ENCODE measurements at places on chromosomes 5 and 9.

GRCh38 chr5:88707216-88707965 is 175.6 kb downstream of the MEF2C start:
- no peak for DNase-seq

DNA sequence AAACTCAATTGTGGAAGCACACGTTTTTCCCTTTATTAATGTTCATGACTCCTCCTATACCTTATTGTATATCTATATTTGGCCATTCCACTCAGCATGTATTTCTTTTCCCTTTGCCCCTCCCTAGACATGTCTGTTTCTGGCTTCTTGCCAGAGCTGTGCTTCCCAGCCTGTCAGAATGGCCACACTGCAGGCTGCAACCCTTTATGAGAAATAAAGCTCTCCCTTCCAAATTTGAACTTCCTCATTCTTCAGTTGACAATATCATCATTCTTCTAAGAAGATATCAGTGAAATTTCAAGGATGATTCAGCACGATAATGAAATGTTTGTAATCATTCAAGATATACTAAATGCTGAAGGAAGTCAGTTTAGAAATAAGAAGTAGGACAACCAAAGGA is 107.6 kb upstream of the PRSS3 start:
- peak; percentile 8 for DNase-seq

GRCh38 chr9:120571443-120572257 is 8.3 kb downstream of the CDK5RAP2 start:
- no peak for DNase-seq

DNA sequence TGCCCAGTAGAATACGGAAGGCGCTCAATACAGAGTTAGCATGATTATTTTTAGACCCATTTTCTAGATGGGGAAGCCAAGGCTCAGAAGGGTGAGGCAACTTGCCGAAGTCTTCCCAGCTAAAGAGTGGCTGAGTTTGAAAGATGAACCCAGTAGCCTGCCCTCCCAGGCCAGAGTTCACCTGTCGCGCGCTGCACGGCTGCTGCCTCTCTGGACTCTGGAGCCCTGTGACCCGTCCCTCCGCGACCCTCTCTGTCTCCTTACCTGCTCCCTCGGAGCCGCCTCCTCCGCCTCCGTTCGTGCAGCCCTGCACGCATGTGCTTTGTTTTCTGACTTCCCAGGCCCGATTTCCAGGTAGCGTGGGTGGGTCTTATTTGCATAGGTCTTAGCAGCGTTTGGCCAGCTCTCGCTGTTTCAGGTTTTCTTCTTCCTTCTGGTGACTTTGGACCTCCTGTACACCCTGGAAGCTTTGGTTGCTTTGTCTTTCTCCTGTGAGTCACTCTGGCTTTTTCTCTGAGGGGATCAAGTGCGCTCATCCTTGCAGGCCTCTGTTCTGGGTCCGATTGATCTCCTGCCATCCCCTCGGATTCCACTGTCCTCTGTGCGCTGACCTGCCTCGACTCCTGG is at the start of gene RNF183:
TSS of gene RNF183 (minus strand) at position 585 of the 627 bp plus-strand sequence. CDS start 5,192 bp downstream, outside the sequence.
- no peak for DNase-seq

DNA sequence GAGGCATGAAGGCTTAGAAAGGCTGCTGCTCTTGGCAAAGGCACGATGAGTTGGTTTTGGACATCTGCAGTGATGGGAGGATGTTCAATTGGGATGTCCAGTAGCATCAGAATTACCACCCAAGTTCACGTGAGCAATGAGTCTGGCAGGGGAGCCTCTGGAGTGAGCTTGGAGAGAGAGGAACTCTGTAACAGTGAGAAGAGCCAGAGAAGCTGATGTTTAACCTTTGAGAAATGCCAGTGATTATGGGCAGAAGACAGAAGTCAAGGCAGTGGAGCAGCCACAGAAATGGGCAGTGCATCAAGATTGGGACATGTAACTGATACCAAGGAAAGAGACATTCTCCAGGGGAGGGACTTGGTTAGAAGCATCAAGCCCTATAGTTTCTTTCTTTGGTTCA is 39.8 kb downstream of the SEC61B start:
- DNase-seq: no peak

DNA sequence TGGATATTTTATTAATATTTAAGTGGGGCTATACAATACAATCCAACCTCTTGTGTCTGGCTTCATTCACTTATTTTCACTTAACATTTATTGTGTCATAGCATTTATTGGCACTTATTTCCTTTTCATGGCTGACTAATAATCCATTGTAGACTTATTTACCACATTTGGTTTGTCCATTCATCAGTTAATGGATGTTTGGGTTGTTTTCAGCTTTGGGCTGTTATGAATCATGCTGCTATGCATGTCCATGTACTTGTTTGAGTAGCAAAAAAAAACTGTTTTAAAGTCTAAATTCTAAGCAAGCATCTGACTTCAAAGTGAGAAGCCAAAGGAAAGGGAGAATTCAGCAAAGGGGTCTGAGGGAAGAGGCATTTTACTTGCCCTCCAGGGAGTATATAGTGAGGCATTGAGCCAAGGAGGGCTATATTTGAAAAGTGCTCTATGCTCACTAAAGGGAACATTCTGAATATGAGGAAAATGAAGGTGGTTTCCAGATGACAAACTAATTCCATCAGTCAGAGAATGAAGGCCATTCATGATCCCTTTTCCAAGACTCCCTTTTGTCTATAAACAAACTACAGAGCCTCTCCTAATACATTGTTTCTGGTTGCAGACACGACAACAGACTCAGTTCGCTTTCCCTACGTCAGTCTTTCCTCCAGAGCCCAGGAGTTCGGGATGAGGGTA is 532.8 kb upstream of the KLF4 start:
- DNase-seq: no peak

DNA sequence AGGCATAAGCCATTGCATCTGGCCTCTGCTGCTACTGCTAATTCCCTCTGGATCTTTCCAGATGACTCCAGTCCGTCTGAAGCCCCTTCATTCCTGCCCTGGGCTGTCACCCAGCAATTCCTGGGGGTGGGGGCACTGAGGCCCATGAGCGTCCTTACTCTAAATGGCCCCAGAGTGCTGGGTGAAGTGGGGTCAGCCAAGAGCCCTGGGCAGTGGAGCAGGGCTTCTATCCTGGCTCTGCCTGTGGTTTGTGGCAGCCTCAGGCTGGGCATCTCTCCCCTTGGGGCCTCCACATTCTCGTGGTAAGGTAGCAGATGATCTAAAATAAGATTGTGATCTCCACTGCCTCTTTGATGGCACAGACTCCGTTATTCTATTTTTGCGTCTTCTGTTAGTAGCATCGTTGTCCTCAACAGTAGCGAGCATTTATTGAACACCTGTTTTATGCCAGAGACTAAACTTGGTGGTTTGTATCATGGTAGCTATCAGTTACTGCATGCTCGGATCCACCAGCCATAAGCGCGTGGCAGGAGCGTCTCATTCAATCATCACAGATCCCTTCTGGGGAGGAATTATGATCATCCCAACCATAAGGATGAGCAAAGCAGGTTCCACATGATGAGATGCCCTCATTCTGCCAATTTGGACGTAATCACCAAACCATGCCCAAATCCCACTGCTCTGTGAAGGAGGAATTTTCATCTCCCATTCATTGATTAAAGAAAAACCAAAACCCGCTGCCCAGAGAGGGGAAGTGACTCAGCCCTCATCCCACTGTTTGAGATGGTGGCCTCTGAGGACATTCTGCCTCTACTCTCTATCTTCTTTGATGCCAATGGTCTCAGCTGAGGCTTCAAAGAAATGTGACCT is 21.9 kb upstream of the DUSP1 start:
- DNase-seq: no peak

GRCh38 chr5:171450423-171451331 is 31.2 kb downstream of the FGF18 start:
- DNase-seq: no peak

DNA sequence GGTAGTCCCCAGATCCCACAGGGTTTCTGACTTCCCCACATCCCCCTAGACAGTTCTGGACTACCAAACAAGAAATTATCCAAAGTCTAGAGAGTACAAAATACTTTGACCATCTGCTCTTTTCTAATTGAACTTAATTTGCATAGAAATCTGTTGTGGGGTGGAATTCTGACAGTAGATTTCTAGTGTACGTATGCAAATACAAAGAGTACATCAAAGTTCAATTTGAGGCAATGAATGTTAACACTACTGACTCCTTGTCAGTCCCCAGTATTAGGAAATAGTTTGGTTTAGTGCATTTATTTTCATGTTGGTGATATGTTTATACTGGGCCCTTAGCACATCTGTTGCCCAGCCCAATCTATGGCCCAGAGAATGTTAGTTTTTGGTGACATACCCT is 292.6 kb downstream of the CETN3 start:
- DNase-seq: no peak

- peak; percentile 88 for DNase-seq
Observed at GRCh38 chr5:138753794-138754698, 821 bp downstream of the CTNNA1 start.

DNA sequence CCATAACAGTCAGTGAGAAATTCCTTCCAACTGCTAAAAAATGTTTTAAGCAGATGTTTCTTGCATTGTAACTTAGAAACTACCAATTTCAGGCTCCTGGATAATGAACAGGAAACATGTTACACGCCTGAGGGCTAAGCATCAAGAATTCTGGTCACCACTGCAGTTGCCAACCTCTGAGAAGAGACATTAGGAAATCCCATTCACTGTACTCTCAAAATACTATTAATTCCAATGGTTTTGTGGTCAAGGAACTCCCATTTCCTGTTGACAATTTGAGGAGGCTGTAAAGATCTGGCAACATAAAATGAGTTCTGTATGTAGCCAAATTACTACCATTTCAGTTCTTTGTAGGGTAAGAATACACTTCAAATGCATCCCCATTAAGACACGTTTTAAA is 456.0 kb upstream of the MEF2C start:
- DNase-seq: no peak

DNA sequence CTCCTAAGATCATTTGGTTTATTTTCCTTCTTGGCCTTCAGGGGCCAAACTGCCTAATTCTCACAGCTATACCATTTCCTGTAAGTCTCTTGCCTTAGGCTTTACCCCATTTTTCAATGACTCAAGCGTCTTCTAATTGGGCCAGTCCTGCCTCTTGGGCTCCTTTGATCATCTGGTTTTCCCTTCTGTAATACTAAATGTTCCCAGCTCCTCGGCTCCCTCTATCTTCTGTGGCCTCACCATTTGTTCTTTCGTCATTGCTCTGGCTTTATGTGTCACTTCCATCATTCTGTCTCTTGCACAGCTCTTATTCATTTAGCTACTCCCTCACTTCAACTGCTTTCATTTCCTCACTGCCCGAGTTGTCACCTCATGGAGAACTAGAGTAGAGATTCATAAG is 14.5 kb upstream of the SPINK7 start:
- no peak for DNase-seq

GRCh38 chr5:9118852-9119251 is 427.0 kb downstream of the SEMA5A start:
- no peak for DNase-seq

DNA sequence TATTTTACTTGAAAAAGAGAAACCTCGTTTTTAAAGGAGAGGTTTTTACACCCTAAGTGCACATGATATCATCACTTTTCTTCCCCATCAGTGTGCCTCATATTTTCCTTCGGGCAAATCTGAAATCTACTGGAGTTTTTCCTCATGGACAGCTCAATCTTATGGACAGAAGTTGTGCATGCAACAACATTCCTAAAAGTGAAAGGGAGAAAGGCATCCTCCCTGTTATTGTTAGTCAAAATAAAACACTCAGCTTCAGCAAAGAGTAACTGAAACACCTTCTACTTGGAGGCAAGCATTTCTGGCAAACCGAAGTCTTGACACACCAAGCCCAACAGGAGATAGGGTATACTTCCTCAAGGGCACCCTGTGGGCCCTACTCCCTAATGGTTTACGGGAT is 217.9 kb downstream of the BNC2 start:
- DNase-seq: no peak

DNA sequence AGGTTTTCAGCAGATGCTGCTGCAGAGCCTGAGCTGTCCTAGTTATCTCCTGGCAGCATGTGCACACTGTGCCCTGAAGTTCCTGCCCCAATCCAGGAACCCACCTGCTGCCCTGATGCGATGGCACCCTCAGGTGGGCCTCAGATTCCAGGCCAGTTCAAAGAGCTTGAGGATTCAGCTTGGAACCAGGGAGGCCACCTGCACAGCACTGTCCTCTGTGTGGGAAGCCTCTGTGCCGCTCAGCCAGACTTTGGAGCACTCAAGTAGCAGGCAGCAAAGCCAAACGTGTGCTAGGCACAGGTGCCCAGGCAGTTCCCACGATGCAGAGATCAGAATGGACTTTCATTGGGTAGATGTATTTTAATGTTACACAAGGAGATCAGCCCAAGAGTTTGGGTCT is 132.8 kb upstream of the RAPGEF1 start:
- DNase-seq: no peak

DNA sequence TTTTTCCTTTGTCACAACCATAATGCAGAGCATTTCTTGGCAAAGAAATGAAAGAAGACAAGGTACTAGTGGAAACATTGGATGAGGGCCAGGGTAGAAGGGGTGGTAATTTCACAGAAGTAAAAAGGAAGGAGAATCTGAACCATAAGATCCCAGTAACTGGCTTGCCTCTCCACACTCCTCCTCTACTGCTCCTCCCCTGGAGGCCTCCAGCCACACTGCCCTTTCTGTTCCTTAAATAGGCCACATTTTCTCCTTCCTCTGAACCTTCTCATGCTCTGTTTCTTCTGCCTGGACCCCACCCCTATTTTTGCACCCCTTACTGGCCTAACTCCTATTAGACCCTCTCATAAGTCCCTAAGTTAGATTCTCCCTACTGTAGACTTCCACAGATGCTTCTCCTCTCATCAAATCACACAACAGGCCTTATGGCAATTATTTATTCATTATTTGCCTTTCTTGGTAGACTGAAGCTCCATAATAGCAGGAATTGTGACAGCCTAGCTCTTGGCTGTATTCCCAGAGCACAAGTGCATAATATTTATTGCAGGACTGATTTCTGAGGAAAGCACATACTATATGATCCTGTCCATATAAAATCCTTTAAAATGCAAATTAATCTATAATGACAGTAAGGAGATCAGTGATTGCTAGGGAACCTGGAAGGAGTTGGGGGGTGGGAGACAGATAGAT is 31.3 kb upstream of the GRIA1 start:
- DNase-seq: no peak

DNA sequence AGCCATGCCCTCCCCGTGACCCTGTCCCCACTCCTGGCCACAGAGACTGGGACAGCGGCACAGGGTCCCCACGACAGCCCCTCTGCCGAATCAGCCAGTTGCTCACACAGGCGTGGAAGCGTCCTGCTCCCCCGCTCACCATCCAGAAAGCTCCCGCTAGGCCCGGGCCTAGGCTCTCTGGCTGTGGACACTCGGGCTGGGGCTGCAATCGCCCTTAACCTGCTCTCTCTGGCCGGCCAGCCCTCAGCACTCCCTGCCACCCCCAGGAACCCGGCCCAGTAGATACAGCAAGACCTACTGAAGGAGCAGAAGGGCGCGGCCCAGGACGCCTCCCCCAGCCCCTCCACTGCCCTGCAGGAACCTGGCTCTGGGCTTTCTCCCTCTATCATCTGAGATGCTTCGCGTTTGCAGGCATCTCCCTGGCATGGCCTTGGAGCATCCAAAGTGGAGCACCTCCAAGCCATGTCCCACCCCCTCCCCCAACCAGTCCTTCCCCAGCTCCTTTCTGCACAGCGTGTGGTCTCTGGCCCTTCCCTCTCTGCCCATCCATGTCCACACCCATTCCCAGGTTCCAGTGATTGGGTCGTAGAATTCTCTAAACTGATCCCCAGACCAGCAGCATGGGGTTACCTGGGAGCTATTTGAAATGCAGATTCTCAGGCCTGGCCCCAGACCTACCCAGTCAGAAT is 113.7 kb upstream of the LMX1B start:
- DNase-seq: no peak

GRCh38 chr9:119453490-119453911 is 84.3 kb upstream of the BRINP1 start:
- DNase-seq: no peak

- no peak for DNase-seq
Observed at GRCh38 chr9:132500193-132500592, 82.2 kb upstream of the BARHL1 start.

GRCh38 chr5:36363101-36363500 is 61.4 kb upstream of the RANBP3L start:
- DNase-seq: no peak

All from PC-9 (cell line).